ENCODE measurements at places on chromosomes 3 and 15. TPM values are rescaled to one million over a fixed set of nuclear protein-coding genes. Genes with fewer than 3 reads are reported as not detected.

CHRNB4 gene
- total RNA-seq = 2.0 TPM

ECE2 gene
- not detected for total RNA-seq

CCR9 gene
- 0.18 TPM for total RNA-seq

SYNPR gene
- total RNA-seq = not detected

ALDH1A3 gene
- 8.0 TPM for total RNA-seq

ISLR2 gene
- total RNA-seq = 2.2 TPM

DUOX1 gene
- 1.8 TPM for total RNA-seq

CDCP1 gene
- total RNA-seq = 1.2 TPM

LAMB2 gene
- 537 TPM for total RNA-seq

GAP43 gene
- 1.1 TPM for total RNA-seq

PLCH1 gene
- total RNA-seq = 8.1 TPM

TUSC7 gene
- not detected for total RNA-seq

SPATA12 gene
- not detected for total RNA-seq

SPINT1 gene
- total RNA-seq = 105 TPM

VEPH1 gene
- total RNA-seq = 47.6 TPM

ARHGAP31 gene
- 16.4 TPM for total RNA-seq

ACP3 gene
- 79.9 TPM for total RNA-seq

MAP6D1 gene
- total RNA-seq = 4.0 TPM

Data from metanephros (tissue), 2 donors.